Liver (tissue), 10 donors: ENCODE measurements at places on chromosomes 16 and 17. TPM values are rescaled to one million over a fixed set of nuclear protein-coding genes. Genes with fewer than 3 reads are reported as not detected.
A peak's percentile ranks its signal among the peaks of the same experiment; 100 is the strongest.

GRCh38 chr17:18143044-18143936, 34.7 kb downstream of the MYO15A start:
- no peak for DNase-seq
- H3K4me1 ChIP-seq = peaks cover 27% of the 10 kb centered on the region
- H3K27me3 ChIP-seq = no peaks in the 10 kb centered on the region
- H3K36me3 ChIP-seq = no peaks in the 10 kb centered on the region

GRCh38 chr17:75481194-75482068, 25.0 kb downstream of the TMEM94 start:
- H3K27me3 ChIP-seq = no peaks in the 10 kb centered on the region
- DNase-seq = no peak
- no peaks in the 10 kb centered on the region for H3K36me3 ChIP-seq

GRCh38 chr17:14204084-14204483, 32.6 kb downstream of the CDRT15 start:
- peaks cover 15% of the 10 kb centered on the region for H3K4me1 ChIP-seq
- H3K27me3 ChIP-seq = no peaks in the 10 kb centered on the region
- no peak overlapping the region for H3K27ac ChIP-seq
- H3K36me3 ChIP-seq = no peaks in the 10 kb centered on the region
- peak; percentile 47 for DNase-seq

C17orf58 gene
- total RNA-seq = 6.4 TPM

C16orf96 gene
- total RNA-seq = 0.25 TPM

HYDIN gene
- total RNA-seq = 3.0 TPM
